Non-pigmented ciliary epithelial cell (primary cell): ENCODE measurements at places on chromosomes 5 and 9.

DNA sequence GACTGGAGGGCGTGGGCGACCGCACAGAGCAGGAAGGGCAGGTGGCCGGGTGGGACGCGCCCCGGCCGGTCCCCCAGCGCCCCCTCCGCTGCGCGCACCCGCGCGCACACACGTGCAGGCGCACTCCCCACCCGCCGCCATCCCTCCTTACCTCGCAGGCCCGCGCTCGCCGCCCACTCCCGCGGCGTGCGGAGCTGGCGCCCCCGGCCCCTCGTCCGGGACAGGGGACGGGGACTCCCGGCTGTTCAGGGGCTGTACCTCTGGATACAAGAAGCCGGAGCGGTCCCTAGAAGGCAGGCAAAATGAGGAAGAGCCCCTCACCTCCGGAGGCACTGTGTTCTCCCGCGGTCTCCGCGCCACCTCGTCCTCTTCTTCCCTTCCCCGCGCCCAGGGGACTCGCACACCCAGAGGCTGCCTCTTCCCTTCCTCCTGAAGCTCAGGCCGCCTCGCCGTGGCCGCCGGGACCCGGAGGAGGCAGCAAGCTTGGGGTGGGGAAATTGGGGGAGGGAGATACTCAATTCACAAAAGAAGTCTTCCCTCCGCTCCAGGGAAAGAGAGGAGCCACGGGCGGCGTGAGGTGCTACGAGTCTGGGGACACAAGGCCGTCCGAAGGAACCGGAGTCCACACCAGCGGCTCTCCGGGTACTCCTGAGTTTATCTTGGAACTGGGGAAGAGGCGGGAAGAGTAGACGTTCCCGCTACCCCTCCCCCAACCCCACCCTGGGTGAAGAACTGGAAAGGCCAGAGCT, 1.4 kb upstream of the GABRB2 start:
- DNase-seq = no peak

DNA sequence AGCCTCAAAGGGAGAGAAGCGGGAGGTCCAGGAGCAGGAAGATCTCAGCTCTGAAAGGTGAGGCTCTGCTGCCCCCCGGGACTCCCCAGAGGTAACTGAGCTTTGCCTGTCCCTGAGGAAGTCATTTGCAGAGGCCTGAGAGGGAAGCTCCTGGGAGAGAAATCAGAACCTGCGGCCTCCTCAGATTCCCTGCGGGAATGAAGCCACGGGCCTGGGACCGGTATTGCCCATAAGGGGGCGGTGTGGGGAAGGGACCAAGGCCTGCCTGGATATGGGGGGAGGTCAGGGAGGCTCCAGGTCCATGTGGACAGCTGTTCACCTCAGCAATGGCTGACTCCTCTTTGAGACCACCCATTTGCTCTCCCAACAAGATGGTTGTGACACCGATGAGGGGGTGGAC, 1.3 kb downstream of the SPATA31E1 start:
- no peak for DNase-seq

- DNase-seq = no peak
Measured at GRCh38 chr9:122056484-122056883, 36.6 kb downstream of the TTLL11 start.

GRCh38 chr5:16673241-16674201, 56.7 kb upstream of the RETREG1 start:
- DNase-seq = no peak

GRCh38 chr9:133889584-133890301, 102.4 kb downstream of the VAV2 start:
- no peak for DNase-seq

DNA sequence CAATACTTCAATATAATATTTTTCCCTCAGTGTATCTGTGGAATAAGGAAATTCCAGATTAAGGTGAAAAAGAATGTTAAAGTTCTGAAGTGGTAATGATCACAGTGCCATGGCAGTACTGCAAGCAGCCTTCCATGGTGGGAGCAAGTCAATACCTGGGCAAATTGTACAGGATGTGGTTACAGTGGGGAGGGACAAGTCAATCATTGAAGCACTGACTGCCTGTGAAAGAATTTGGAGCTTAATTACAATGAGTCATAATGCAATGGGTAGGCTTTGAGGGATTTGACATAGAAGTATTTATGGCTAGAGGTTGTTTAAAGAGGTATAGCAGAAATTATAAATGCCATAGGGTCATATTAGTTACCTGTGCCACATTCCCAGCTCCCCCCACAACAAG, 786.5 kb upstream of the ACO1 start:
- no peak for DNase-seq

DNA sequence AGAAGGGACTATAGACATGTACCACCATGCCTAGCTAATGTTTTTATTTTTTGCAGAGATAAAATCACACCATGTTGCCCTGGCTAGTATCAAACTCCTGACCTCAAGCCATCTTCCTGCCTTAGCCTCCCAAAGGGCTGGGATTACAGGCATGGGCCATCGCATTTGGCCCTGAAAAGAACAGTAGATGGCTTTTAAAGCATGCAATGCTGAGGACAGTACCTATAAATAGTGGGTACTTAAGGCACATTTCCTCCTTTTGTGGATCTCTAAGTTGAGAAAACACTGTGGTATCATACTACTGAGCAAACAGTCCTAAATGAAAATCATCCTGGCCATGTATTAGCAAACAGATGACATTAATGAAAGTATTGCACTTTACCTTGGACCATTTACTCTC, 119.4 kb downstream of the TTC39B start:
- no peak for DNase-seq

DNA sequence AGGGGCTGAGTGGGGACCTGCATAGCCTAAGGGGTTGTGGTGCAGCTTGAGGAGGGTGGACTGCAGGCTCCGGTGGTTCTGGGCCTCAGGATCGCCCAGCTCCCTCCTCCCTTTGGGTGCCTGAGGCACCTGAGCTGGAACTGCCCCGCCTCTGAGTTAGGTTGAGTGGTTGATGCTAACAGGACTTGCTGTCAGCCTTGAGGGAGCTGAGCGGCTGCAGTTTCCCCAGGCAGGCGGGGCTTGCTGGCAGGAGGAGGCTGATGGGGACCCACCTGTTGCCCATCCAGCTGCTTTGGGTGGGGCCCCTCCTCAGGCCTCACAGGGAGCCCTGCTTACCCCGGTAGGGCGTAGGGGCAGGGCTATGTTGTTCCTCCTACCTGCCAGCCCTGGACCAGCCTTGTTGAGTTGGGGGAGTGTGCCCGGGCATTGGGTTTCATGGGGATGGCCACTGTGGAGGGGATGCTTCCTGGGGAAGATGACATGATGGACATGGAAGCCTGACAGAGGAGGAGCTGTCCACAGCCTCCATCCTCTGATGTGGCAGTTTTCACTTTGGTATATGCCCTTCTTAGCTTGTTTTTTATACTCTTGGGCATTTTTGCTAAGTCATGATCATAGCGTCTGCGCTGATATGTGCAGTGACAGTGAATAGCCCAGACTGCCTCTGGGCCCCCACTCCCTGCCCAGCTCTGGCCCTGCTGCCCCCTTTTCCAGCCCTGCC, 14.3 kb downstream of the WNK2 start:
- DNase-seq = no peak

- peak; percentile 70 for DNase-seq
Measured at GRCh38 chr9:115035841-115036612, 81.9 kb downstream of the TNC start.

GRCh38 chr5:166172597-166172996, 2118.8 kb upstream of the WWC1 start:
- no peak for DNase-seq

DNA sequence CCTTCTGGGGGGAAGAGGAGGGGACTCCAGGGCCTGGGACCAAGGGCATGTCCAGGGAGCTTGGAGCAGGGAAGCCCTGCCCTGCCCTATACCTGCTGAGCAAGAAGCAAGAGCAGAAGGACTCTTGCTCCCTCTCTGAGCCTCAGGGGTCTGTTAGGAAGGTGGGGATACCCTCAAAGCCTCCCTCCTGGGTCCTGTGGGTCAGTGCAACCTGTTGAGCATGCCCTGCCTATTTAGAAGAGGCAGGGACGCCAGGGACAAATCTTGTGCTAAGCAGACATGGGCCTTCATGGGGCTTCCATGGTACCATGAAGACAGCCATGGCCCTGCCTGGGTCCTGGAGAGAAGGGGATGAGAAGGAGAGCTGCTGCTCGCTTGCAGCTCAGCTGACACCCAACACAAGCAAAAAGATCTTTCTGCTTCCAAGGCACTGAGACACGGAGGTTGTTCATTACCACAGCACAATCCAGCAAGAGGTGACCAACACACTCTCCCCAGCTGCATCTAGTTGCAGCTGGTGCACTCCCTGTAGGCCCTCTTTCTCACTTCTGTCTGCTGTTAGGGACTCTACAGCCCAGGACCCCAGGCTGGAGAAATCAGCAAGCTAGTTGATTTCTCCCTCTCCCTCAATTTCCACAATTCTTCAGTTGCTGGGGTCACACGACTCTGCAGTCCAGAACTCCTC, 39.3 kb downstream of the C9orf50 start:
- DNase-seq = no peak

DNA sequence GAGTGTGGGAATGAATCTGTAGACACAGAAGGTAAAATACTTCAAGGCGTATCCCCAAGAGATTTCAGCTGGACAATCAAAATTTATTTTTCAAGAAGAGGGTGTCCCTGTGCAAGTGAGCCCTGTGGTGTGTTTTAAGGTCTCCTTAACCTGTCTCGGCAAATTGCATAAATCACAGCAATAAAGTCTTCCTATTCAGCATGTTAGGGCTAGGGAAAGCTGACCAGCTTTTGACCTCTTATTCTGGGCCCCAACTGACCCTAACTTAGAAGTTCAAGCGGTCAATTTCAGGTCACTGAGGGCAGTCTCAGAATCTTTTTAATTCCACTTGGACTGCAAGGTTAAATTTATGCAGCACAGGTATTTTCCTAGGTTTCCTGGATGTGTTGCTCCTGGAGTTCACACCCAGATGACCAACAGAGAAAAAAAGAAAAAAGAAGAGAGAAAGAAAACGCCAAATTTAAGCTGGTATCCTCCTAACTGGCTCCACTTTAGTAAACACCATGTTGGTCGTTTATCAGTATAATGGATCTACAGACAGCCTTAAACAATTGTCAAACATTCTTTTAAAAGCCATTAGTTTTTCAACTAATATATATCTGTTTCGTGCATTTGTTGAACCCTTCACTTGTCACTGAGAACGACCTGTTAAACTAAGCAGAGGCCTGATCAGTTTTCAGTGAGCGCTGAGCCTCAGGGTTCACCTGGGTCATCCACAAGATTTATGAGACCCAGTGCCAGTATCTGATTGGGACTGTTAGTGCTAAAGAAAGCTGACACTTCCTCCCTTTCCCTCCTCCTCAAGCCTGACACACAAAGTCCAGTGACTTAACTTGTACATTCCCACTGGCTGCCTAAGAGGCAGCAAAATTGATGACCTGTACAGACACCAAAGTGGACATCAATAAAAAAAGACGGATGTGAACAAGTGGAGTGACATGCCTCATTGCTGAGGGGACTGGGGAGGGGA, 546.1 kb downstream of the NR2F1-AS1 start:
- no peak for DNase-seq

- DNase-seq = no peak
Measured at GRCh38 chr5:158601118-158601517, 498.6 kb downstream of the EBF1 start.

- DNase-seq = peak; percentile 35
Measured at GRCh38 chr5:151825445-151825844, 53.7 kb downstream of the G3BP1 start.
